ENCODE measurements at places on chromosomes 2 and 18. TPM values are rescaled to one million over a fixed set of nuclear protein-coding genes. Genes with fewer than 3 reads are reported as not detected.

The CIB4 gene
- polyA plus RNA-seq, result 5.3 TPM

The FZD7 gene
- 1.4 TPM for polyA plus RNA-seq

The OLA1 gene
- 49.8 TPM for polyA plus RNA-seq

The PROKR1 gene
- polyA plus RNA-seq, result 0.53 TPM

The SKOR2 gene
- polyA plus RNA-seq, result not detected

The IL36G gene
- polyA plus RNA-seq, result not detected

The TNFAIP6 gene
- polyA plus RNA-seq, result 1.3 TPM

The ABCB11 gene
- polyA plus RNA-seq, result 0.13 TPM

The CKAP2L gene
- 0.79 TPM for polyA plus RNA-seq

DNA sequence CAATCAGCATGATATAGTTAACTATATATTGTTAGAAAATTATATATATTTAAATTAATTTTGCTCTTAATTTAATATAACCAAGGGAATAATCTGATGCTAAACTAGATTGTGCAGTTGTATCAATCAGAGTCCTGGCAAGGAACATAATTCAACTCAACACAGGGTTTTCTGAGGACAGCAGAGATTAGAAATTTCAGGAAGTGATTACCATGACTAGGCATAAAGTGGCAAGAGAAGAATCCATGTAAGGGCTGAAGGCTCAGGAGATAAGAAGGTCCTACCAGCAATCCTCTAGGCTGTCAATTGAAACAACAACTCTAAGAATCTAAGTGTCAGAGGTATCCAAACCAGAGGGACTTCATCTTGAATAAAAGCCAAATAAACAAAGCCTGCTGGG lies 807.8 kb downstream of the DSC3 start:
- no peaks in the 10 kb centered on the region for H3K27me3 ChIP-seq
- no peak overlapping the region for H3K27ac ChIP-seq
- no peak for DNase-seq
- H3K36me3 ChIP-seq, result no peaks in the 10 kb centered on the region
- no peak overlapping the region for H3K4me3 ChIP-seq

DNA sequence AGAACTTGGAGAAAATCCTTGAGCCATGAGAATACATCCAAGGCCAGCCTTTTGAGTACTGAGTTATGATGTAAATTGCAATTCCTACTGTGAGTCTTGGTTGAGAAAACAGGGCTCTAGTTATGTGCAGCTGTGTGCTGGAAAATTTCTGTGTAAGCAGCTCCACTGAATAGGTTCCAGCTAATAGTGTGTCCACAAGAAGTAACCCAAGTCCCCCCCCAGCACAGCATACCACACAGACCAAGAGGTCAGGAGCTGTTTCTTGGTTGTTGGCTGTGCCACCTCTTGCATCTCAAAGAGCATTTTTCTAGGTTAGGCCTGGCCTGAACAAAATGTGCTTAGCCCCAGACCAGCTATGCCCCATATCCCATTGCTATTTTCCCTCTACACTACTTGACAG lies 36.8 kb upstream of the APCDD1 start:
- H3K27ac ChIP-seq, result no peak overlapping the region
- no peak for DNase-seq
- H3K36me3 ChIP-seq, result no peaks in the 10 kb centered on the region
- H3K27me3 ChIP-seq, result no peaks in the 10 kb centered on the region
- no peaks in the 10 kb centered on the region for H3K4me1 ChIP-seq

DNA sequence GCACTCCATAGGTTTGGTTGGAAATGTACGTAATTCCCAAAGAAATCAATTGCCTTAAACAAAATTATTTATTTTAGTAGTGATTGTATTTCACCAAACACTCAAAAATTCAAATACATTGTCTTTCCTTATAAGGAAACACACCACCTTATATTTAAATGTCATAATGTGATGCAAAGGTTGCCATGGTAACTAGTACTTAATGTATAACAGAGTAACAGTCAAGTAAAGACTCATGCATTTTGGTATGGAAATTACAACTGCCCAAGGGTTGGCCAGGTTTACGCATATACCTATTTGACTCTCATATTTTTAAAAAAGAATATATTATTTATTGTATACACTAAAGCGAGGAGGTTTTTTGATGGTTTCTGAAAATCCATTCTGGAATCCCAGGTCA lies 231.2 kb downstream of the TCF4 start:
- no peak for DNase-seq
- no peaks in the 10 kb centered on the region for H3K4me1 ChIP-seq
- H3K36me3 ChIP-seq, result no peaks in the 10 kb centered on the region
- H3K4me3 ChIP-seq, result no peak overlapping the region
- no peak overlapping the region for H3K27ac ChIP-seq
- no peaks in the 10 kb centered on the region for H3K27me3 ChIP-seq

- H3K27ac ChIP-seq, result no peak overlapping the region
- H3K4me3 ChIP-seq, result no peak overlapping the region
- H3K27me3 ChIP-seq, result no peaks in the 10 kb centered on the region
- H3K4me1 ChIP-seq, result no peaks in the 10 kb centered on the region
Observed at GRCh38 chr18:61845197-61845596, 47.6 kb downstream of the RNF152 start.

- no peaks in the 10 kb centered on the region for H3K27me3 ChIP-seq
- no peak for DNase-seq
- H3K4me1 ChIP-seq, result peaks cover 3% of the 10 kb centered on the region
Observed at GRCh38 chr2:96685577-96686459, 43.3 kb downstream of the FER1L5 start.

GRCh38 chr2:100853909-100854810 lies 34.2 kb downstream of the NPAS2 start:
- no peaks in the 10 kb centered on the region for H3K27me3 ChIP-seq
- H3K4me3 ChIP-seq, result no peak overlapping the region
- H3K27ac ChIP-seq, result no peak overlapping the region

- no peaks in the 10 kb centered on the region for H3K36me3 ChIP-seq
- no peak for DNase-seq
- no peak overlapping the region for H3K27ac ChIP-seq
- H3K4me3 ChIP-seq, result no peak overlapping the region
- H3K27me3 ChIP-seq, result no peaks in the 10 kb centered on the region
- no peaks in the 10 kb centered on the region for H3K4me1 ChIP-seq
Observed at GRCh38 chr18:54910161-54910919, 48.9 kb downstream of the CCDC68 start.

- no peaks in the 10 kb centered on the region for H3K27me3 ChIP-seq
- no peak overlapping the region for H3K4me3 ChIP-seq
Observed at GRCh38 chr2:75025633-75026380, 67.4 kb downstream of the POLE4 start.

DNA sequence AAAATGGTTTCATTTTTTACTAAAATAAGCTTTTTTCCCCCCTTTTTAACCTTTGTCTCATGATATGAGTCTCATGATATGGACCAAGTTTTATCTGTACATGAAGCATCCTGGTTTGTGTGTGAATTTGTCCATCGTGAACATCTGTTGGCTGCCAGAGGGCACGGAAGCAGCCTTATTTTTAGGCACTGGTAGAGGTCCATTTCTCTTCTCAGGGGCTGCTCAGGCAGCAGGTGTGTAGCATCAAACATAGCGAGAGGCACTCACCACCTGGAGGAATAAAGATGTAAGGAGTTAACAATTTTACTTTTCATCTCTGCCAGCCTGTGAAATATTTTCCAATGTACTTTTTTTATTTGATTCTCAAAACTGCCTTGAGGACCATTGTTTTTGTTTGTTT lies 134.5 kb downstream of the RHBDD1 start:
- H3K27me3 ChIP-seq, result no peaks in the 10 kb centered on the region
- no peaks in the 10 kb centered on the region for H3K36me3 ChIP-seq
- no peaks in the 10 kb centered on the region for H3K4me1 ChIP-seq
- H3K4me3 ChIP-seq, result no peak overlapping the region
- DNase-seq, result no peak

GRCh38 chr2:43714164-43714563 lies 37.9 kb upstream of the C1GALT1C1L start:
- no peak overlapping the region for H3K27ac ChIP-seq
- H3K27me3 ChIP-seq, result no peaks in the 10 kb centered on the region
- no peak for DNase-seq

GRCh38 chr18:57095884-57096283 lies 51.0 kb upstream of the BOD1L2 start:
- no peaks in the 10 kb centered on the region for H3K4me1 ChIP-seq
- no peak for DNase-seq
- no peaks in the 10 kb centered on the region for H3K36me3 ChIP-seq
- no peaks in the 10 kb centered on the region for H3K27me3 ChIP-seq

GRCh38 chr18:49510393-49511115 lies 23.5 kb upstream of the C18orf32 start:
- peak; percentile 45 for DNase-seq
- H3K27me3 ChIP-seq, result peaks cover 7% of the 10 kb centered on the region
- H3K27ac ChIP-seq, result no peak overlapping the region

DNA sequence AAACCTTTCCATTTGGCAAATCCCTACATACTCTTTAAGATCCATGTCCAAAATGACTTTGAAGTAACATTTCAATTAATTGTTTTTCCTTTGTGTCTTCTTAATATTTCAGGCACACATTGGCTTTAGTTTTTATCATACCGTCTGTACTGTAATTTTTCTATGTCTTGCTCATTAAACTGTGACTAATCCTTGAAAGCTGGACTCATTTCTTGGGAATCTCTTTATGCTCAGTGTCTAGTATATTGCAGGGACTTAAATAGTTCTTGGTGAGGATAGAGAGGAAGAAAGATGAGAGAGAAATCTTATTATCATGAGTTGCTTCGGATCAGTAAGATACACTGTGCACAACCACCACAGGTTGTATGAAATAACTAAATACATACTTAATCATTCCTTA lies 448.3 kb upstream of the ST6GAL2 start:
- H3K4me3 ChIP-seq, result no peak overlapping the region
- no peaks in the 10 kb centered on the region for H3K27me3 ChIP-seq
- H3K27ac ChIP-seq, result no peak overlapping the region
- DNase-seq, result no peak
- no peaks in the 10 kb centered on the region for H3K36me3 ChIP-seq

GRCh38 chr18:21255211-21255610 lies 13.2 kb downstream of the GREB1L start:
- no peak overlapping the region for H3K27ac ChIP-seq
- H3K4me3 ChIP-seq, result no peak overlapping the region
- DNase-seq, result no peak

- no peak overlapping the region for H3K27ac ChIP-seq
- no peaks in the 10 kb centered on the region for H3K36me3 ChIP-seq
Observed at GRCh38 chr18:58257461-58257860, 213.4 kb downstream of the NEDD4L start.

DNA sequence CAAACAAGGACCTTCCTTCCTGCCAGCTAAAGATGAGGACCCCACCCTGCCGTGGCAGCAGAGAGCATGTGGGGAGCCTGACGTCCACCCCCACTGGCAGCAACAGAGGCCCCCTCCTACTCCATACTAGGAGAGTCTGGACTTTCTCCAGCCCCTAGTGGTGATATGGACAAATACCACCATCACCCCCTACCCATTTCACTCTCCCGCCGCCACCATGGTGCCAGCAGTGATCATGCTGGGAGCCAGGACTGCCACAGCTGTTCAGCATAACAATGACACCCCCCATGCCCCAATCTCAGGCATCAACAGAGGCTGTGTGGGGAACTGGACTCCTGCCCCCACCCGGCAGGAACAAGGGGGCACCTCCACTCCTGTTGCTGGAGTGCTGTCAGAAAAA lies 42.7 kb upstream of the ATP9B start:
- no peaks in the 10 kb centered on the region for H3K36me3 ChIP-seq
- H3K27ac ChIP-seq, result no peak overlapping the region
- no peak overlapping the region for H3K4me3 ChIP-seq

DNA sequence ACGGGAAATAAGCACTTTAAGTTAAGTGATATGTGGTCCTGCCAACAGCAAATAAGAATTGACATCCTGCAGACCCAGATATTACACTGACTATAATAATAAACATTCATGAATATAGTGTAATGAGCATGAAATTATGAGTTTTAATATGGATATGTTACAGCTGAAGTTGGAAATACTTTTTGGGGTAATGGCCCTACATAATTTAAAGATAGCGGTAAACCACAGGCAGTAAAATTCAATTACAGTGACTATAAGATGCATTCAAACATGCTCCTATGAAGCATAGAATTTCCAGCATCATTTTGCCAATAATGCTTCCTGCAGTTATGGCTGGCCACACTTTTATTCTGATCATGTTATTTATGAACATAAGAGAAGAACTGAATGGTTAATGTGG lies 49.4 kb upstream of the LRRTM4 start:
- no peaks in the 10 kb centered on the region for H3K36me3 ChIP-seq
- no peak overlapping the region for H3K27ac ChIP-seq
- no peaks in the 10 kb centered on the region for H3K27me3 ChIP-seq
- H3K4me3 ChIP-seq, result no peak overlapping the region

GRCh38 chr2:42758751-42759150 lies 5.2 kb downstream of the OXER1 start:
- no peak overlapping the region for H3K4me3 ChIP-seq
- H3K4me1 ChIP-seq, result no peaks in the 10 kb centered on the region
- no peak overlapping the region for H3K27ac ChIP-seq
- DNase-seq, result no peak
- no peaks in the 10 kb centered on the region for H3K27me3 ChIP-seq
- H3K36me3 ChIP-seq, result no peaks in the 10 kb centered on the region

DNA sequence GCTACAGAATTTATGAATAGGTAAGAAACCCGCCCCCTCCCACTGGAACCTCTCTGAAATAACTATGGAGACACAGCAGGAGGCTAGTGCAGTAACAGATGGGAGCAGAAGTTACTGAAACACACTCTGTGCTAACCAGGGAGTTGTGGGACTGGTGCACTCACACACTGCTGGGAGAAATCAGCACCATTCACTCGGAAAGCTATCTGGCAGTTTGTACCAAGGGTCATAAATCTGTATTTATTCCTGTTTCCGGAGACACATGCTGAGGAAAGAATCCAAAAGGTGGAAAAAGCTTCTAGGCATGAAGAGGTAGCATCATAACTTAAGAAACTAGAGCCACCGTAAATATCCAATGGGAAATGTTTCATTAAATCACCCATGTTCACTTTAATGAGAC lies 39.9 kb downstream of the TGFA start:
- no peaks in the 10 kb centered on the region for H3K36me3 ChIP-seq
- H3K27ac ChIP-seq, result no peak overlapping the region
- peaks cover 8% of the 10 kb centered on the region for H3K4me1 ChIP-seq
- H3K27me3 ChIP-seq, result no peaks in the 10 kb centered on the region
- H3K4me3 ChIP-seq, result no peak overlapping the region
- no peak for DNase-seq

- no peak overlapping the region for H3K4me3 ChIP-seq
- H3K27me3 ChIP-seq, result no peaks in the 10 kb centered on the region
- H3K36me3 ChIP-seq, result no peaks in the 10 kb centered on the region
Observed at GRCh38 chr2:34229998-34230397, 630.9 kb upstream of the FAM98A start.

DNA sequence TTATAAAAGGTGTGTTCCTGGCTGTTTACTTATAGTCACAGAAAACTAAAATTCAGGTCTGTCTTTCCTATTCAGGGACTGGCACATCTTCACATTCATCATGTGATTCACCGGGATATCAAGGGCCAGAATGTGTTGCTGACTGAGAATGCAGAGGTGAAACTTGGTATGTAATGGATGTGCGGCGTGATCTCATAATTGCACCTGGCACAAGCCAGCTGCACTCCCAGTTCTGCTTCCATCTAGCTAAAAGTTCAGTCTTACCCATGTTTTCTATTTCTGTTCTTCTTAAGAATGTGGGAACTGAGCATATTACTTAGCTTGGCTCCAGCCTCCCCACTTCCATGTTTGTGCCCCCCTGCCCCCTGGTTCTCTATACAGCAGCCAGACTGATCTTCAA lies 131.9 kb downstream of the MAP4K4 start:
- H3K36me3 ChIP-seq, result no peaks in the 10 kb centered on the region
- no peaks in the 10 kb centered on the region for H3K27me3 ChIP-seq
- no peak for DNase-seq
- no peak overlapping the region for H3K27ac ChIP-seq
- no peaks in the 10 kb centered on the region for H3K4me1 ChIP-seq

GRCh38 chr2:121253021-121253673 lies 31.9 kb downstream of the TFCP2L1 start:
- H3K4me1 ChIP-seq, result no peaks in the 10 kb centered on the region
- no peak for DNase-seq
- no peaks in the 10 kb centered on the region for H3K36me3 ChIP-seq
- H3K27me3 ChIP-seq, result no peaks in the 10 kb centered on the region
- H3K27ac ChIP-seq, result no peak overlapping the region
